Pancreas (tissue), 10 donors: ENCODE measurements at places on chromosomes 4 and X. TPM values are rescaled to one million over a fixed set of nuclear protein-coding genes. Genes with fewer than 3 reads are reported as not detected.

Gene NSG1
- total RNA-seq = 0.57 TPM

- no peak for DNase-seq
Measured at GRCh38 chr4:119604266-119604665, 24.3 kb downstream of the PDE5A start.

GRCh38 chrX:12245650-12246645 is 107.7 kb downstream of the FRMPD4 start:
- DNase-seq = no peak

- DNase-seq = no peak
Measured at GRCh38 chrX:139113708-139114107, 402.2 kb upstream of the FGF13 start.

DNA sequence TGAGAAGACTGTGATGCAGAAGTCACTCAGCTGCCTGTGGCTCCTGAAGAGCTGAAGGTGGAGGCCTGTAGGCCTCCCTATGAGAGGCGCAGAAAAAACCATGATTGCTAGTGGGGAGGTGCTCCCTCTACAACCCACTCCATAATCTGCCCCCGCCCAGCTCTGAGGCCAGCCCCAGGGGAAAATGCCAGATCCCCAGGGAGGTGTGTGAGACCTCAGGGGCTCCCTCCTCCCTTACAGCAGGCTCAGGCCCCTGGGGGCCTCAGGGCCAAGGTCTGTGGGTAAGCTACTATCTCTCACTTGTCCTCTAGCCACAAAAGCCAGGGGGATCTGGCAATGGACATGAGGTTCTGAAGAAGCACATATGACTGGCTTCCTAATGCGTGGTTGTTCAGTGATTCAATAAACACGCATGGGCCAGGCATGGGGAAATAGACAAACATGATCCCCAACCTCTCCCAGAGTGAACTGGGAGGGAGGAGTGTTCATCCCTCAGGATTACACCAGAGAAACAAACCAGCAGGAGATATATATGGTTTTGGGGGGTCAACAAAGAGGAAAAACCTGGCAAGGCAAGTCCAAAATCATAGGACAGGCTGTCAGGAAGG is 51.0 kb upstream of the MTM1 start:
- DNase-seq = no peak

- no peak for DNase-seq
Measured at GRCh38 chr4:38184404-38184803, 224.2 kb downstream of the PTTG2 start.

- DNase-seq = no peak
Measured at GRCh38 chr4:157080605-157081004, 4.7 kb downstream of the GLRB start.

GRCh38 chrX:109871121-109871888 is 131.6 kb upstream of the TMEM164 start:
- no peak for DNase-seq

DNA sequence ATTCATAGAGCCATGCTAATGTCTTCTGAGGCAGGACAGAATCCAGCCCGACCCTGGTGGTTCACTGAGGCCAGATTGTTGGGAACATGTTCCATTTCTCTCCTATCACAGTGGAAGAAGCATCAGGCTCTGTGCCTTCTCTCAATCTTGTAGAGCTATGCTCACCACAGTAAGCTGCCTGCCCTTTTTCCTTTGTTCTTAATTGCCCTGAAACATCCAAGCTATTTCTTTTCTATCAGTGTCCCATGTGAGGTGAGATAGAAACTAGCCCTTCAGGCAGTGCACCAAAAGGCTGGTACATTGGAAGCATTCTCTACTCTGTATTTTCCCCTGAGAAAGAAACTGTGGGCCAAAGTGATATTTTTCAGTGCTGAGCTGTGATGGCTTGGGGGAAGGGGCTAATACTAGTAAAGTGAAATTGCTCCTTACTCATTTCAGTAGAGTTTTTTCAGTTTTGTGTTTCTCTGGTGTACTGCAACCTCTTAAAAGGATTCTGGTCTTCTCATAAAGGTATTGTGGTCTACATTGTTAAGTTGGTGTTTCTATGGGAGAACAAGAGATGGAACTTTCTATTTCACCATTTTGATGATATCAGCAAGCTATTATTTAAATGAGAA is 611.2 kb downstream of the RPA4 start:
- no peak for DNase-seq

Gene MTNR1A
- 1.4 TPM for total RNA-seq

GRCh38 chr4:66045913-66046312 is 375.6 kb upstream of the EPHA5 start:
- no peak for DNase-seq

DNA sequence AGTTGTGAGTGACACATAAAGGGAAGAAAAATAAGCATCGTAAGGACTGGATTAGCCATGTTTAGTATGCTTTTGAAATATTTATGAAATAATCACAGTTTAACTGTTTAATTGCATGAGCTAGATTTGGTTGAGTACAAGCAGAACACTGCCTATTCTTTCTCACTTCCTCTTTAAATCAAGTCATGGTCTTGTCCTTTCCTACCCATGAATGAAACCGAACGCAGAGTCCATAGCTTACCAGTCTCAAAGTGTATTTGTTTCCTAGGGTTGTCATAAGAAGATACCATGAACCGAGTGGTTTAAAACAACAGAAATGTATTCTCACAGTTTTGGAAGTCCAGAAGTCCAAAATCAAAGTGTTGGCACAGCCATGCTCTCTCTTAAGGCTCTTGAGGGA is 684.0 kb upstream of the MAGEB2 start:
- no peak for DNase-seq

Gene CFI
- total RNA-seq = 15.8 TPM

DNA sequence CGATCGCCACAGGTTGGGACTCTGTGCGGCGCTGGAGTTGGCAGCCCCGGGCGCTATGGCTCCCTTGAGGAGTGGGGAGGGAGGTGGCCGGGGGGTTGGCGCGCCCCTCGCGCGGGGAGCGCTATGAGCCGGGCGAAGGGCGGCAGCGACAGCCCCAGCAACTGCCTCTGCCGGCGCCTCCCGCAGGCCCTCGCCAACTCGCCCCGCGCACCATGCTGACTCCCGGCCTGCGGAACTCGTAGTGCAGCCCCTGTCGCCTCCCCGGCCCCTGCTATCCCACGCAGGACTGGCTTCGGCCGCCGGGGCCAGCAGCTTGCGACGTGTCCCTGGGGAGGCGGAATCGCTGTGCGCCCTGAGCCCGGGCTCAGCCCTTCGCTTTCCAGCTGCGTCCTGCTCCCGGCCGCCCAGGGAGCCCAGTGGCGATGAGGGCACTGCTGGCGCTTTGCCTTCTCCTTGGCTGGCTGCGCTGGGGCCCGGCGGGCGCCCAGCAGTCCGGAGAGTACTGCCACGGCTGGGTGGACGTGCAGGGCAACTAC is 415 bp downstream of the SHISA3 start:
- DNase-seq = peak; percentile 26

DNA sequence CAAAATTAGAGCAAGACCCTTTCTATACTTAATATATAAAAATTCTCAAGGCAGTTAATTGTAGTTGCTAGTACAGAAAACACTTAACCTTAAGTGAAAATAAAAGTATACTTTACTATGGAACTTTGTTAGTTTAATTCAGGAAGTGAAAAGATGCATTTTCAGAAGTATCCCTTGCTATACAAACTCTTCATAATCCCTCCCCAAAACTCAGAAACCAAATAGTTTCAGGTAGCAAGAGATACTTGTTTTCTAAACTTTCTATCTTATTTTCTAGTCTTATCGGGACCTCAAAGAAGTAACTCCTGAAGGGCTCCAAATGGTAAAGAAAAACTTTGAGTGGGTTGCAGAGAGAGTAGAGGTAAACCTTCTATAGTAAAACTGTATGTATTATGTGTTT is 14.3 kb downstream of the PAICS start:
- no peak for DNase-seq

DNA sequence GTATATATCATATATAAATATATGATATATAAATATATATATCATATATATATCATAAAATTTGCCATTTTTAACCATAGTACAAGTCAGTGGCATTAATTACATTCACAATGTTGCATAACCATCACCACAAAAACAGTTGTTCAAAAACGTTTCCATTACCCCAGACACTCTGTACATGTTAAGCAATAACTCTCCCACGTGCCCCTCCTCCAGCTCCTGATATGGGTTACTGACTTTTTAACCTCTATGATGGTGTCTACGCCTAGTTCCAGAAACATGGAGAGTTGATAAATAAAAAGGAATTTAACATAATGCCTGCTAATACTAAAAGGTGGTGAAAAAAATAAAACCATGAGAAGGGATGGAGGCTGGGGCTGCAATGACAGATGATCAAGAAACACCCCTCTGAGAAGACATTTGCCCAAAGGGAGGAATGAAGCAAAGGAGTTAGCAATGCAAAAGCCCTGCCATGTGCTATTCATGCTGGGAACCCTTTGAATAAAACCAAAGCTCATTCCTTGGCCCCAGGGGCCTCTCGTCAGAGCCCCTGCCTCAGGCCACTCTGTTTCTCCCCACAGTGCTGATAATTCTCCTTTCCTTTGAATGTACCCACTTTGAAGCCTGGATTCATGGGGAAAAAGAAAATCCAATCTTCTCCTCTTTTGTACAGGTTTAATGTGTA is 144.3 kb downstream of the NWD2 start:
- no peak for DNase-seq

Gene FGG
- 0.20 TPM for total RNA-seq

Gene ANKRD50
- 12.5 TPM for total RNA-seq

Gene PRSS12
- 7.4 TPM for total RNA-seq

Gene TLR2
- 2.3 TPM for total RNA-seq

DNA sequence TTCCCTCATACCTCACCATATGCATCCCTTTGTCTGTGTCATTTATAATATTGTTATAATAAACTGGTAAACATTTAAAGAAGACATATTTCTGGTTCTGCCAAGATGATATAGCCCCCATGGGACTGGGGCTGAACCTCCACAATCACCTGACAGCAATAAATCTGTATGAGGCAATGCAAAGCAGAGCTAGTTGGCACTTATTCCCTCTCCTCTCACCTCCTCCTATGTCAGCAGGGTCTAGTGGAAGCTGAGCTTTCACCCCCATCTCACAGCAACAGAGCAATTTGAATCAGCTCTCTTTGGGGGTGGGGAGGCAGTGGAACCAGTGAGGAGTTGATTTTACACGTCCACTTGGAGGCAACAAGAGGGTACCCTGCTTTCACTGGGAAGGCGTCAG is 206.9 kb downstream of the AR start:
- no peak for DNase-seq

Gene DUSP21
- total RNA-seq = not detected

GRCh38 chrX:72306085-72306801 is 529 bp upstream of the CITED1 start:
- no peak for DNase-seq

DNA sequence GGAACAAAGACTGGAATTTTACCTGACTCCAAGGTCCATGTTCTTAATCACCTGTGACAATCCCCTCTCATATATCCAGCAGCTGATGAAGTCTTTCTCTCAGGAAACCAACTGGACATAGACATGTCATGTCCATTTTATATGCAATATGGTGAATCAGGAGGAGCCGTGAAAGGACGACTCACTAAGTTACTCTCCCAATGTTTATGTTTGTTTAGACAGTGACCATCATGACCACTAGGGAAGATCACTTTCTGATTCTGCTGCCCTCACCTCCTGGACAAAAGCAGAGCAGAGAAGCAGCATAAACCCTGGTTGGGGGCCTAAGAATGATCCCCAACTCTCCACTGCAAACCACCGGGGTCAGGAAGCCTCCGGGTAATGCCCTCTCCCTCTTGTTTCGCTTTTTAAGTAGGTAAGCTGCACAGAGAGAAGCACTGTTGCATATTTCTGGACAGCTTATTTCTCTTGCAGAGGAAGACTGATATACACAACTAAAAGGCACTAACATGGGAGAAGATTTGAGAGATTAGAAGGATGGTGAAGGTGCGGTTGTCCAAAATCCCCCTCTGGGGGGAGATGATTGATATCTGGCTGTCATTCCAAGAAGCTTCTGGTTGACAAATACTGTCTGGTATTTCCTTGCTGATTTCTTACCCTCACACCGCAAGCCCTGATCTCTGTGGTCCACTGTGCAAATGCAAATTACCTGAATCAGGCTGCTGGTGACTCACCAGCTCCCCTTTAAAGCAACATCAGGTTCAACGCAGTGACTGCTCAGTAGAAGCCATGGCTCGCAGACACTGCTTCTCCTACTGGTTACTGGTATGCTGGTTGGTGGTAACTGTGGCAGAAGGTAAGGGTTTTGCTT is at the start of gene ODAPH:
Gene ODAPH (plus strand): TSS at position 773 of the 871 bp plus-strand sequence. CDS start 17 bp downstream, at position 790.
- DNase-seq = no peak

DNA sequence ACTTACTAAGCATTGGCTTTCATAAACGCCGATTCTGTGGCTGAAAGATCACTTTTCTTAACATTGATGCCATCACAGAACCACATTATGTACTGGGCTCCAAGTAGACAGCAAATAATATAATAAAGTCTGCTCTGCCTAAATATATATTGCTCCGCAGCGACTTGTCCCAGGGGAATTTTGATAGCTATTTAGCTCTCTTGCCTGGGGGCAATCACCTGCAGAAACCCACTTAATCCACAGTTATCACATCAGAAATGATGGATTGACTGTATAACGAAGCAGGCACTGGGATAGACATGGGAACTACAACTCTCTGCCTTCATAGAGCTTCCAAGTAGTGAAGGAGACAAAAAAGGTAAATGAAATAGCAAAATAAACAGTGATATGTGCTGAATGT is 48.0 kb upstream of the MYOZ2 start:
- no peak for DNase-seq

- DNase-seq = no peak
Measured at GRCh38 chrX:45421806-45422205, 221.1 kb upstream of the DIPK2B start.

Gene HSFX1
- total RNA-seq = 0.43 TPM

DNA sequence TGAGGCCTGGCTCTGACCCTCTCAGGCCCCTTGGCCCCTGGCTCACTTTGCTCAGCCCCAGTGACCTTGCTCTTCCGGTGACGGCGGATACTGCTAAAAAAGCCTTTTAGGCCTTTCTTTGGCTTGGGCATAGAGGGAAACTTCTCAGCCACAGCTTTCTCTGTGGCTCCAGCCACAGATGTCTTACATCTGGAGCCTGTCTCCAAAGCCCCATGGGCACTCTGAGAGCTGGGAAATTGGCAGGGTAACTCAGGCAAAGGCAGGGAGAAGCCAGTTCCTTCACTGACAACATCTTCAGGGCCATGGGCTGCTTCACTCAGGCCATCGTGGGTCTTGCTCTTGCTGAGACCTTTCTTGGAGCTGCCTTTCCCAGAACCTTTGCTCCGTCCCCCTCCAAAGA is 12.8 kb downstream of the AMER1 start:
- DNase-seq = no peak

- no peak for DNase-seq
Measured at GRCh38 chrX:9390693-9391368, 74.0 kb upstream of the TBL1X start.

GRCh38 chrX:21004835-21005234 is 369.4 kb upstream of the CNKSR2 start:
- DNase-seq = no peak
